Caki2 (cell line): ENCODE measurements at places on chromosomes 13 and 19.
A peak's percentile ranks its signal among the peaks of the same experiment; 100 is the strongest.

DNA sequence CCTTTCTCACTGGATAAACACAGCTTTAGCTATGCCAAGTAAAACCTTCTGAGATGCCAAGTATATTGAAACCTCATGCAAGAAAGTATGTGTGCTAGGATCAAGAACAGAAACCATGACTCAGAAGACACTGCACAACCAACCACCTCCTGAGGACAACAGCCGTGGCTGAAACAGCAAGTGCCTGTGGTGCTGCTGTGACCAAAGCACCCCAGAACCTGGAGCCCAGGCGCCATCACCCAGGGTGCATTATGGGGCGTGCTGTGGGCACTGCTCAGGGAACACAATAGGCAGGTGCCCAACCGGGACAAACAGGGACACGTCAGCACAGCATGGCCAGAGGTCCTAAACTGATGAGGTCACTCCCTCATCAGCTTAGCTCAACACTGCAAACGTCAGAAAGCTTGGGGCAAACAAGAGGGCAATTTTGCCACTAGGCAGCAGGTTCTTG, 101.3 kb upstream of the SLC15A1 start:
- no peak for DNase-seq

GRCh38 chr13:48508011-48508410, 24.9 kb downstream of the RCBTB2 start:
- DNase-seq: no peak

DNA sequence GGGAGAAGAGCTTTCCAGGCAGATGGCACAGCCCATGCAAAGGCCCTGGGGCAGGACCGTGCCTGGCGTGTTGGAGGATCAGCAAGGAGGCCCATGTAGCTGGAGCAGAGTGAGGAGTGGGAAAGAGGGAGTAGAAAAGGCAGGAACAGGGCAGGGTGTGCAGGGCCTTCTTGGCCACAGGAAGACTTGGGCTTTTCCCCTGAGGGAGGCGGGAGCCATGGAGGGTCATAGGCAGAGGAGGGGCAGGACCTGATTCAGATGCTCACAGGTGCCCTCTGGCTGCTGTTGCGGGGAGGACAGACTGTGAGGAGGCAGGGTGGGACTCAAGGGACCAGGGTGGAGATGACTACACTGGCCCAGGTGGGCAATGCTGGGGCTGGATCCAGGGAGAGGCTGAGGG, 13.8 kb upstream of the PTPRS start:
- DNase-seq: no peak

DNA sequence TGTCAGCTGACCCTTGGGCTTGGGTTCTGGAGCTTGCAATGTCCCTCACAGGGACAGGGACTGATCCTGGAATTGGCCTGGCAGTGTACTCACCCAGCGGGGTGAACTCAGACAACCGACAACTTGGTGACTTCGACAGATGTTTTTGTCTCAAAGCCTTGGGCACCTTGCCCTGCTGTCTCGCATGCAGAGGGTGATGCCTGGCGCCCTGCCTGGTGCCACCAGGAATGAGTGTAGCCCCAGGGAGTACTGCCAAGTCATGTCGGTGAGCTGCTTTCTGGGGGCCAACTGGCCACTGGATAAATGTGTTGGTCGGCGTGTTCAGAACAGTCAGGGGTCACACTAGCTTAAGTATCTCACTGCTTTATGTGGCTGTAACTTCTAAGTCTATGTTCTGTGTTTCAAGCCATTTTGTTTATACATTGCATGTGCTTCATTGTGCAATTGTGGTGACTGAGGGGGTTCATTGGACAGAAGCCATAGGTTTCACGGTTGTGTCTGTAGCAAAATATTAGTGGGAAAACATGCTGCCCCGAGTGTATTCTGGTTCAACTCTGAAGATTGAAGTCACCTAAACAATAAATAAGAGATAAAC, 96.3 kb upstream of the TNFSF11 start:
- no peak for DNase-seq

- no peak for DNase-seq
Observed at GRCh38 chr13:102090532-102090931, 311.3 kb downstream of the FGF14 start.

- DNase-seq: no peak
Observed at GRCh38 chr13:112767506-112768471, 78.0 kb downstream of the ATP11A start.

DNA sequence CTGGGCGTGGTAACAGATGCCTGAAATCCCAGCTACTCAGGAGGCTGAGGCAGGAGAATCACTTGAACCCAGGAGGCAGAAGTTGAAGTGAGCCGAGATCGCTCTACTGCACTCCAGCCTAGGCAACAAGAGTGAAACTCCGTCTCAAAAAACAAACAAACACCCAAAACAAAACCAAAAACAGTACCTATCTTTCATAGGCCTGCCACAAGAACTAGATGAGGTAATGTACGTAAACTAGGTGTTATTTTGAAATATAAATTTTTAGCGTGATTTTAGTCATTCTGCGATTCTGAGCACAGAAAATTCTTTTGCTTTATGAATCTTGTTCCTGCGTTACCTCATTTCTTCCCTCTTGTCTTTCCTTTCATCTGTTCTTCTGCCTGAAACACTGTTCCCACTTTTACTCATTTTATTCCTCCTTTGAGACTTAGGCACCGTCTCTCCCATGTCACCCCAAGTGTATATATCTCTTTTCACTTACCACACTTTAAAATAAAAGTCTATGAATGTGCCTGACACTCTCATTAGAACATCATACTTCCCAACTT, 238.2 kb upstream of the HTR2A start:
- DNase-seq: no peak

DNA sequence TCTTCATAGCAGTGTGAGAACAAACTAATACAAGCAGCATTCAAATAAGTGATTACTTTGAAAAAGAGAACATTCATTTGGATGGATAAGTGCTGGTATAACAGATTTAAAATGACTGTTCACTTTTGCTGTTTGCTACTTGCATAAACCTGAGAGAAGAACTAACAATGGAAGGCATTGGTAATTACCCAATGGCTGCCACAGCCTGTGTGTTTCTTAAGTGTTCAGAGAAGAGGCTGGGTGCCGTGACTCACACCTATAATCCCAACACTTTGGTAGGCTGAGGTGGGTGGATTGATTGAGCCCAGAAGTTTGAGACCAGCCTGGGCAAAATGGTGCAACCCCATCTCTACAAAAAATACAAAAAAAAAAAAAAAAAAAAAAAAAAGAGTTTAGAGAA, 4.9 kb upstream of the TEX26 start:
- no peak for DNase-seq

DNA sequence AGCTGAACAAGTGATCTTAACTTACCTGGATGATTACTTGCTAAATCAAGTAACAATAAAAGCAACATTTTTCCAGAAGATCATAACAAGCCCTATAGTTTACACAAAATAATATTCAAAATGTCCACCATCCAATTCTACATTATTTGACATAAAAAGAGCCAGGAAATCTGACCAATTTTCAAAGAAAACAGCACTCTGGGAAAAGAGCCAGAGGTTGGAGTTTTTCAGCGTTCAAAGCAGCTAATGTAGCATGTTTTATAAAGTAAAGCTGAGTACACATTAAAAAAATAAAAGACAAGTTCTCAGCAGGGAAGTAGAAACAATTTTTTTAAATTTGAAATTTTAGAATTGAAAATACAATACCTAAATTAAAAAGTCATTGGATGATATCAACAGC, 62.6 kb downstream of the UFM1 start:
- no peak for DNase-seq

GRCh38 chr19:51002542-51003311, 1.3 kb upstream of the KLK8 start:
- peak; percentile 98 for DNase-seq

DNA sequence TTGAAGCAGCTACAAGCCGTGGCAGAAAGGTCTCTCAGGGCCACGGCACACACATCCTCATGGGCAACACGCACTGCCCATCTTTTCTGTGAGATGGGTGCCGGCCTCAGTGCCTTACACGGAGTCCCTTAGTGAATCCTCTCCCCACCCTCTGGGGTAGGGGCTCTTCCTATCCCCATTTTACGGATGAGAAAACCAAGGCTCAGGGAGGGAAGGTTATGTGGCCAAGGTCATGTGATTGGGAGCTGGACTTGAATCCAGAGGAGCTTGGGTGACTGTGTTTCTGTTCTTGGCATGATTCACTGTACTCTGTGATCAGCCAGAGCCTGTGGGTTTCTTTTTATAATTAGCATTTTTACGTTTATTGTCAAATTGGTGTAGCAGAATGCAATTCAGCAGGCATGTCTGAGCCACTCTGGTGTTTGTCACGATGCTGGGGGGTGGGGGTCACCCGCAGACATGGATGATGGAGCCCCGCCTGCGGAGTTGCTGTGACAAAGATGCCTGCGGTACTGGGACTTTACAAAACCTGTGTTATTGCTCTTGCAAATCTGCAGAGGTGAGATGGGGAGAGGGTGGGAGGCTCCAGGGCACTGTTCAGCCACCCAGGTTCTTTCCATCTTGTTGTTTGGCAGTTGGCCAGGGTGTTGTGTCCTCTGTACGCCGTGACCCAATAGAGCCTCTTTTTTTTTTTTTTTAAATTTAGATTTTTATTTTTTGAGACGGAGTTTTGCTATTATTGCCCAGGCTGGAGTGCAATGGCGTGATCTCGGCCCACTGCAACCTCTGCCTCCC, 4.5 kb downstream of the SCN1B start:
- DNase-seq: no peak

DNA sequence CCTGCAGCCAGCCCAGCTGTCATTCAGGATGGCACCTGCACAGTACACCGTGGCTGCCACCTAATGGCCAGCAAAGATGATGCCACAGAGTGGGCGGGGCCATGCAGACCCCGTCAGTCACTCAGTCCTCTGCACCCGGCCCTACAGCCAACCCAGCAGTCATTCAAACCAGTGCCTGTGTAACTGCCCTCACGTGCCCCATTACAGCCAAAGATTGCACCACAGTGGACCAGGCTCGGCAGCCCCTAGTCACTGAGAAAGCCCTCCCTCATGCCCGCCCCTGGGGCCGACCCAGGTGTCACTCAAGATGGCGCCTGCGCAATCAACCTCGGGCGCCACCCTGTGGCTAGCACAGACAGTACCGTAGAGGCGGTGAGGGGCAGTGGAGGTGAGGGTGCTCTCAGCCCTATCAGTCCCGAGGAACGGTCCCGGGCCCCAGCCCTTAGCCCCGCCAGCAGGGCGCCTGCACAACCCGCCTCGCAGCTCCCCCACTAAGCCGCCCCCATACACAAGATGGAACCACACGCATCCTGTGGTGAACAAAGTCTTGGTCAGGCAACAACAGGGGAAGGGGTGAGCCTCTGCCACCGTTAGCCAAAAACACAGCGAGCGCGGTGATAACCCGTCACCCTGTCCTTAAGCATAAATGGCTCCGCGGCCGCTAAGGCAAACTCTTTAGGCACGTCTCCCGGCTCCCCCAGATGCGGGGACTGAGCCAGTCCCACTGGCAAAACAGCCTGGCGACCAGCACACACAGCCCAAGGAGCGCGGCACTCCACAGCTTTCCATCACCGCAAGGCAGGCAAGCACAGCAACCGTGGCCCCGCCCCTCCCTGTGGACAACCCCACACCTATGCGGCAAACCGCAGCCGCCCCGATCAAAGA, 2.3 kb downstream of the PEG3 start:
- DNase-seq: no peak

- DNase-seq: peak; percentile 98
Observed at GRCh38 chr13:110869805-110870706, 44.8 kb downstream of the ANKRD10 start.

DNA sequence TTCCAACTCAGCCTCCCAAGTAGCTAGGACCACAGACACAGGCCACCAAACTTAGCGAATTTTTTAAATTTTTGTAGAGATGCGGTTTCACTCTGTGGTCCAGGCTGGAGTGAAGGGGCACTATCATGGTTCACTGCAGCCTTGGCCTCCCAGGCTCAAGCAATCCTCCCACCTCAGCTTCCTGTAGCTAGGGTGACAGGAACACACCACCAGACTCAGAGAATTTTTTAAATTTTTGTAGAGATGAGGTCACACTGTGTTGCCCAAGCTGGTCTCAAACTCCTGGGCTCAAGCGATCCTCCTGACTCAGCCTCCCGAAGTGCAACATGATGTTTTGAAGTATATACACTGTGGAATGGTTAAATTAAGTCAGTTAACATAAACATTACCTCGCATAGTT, 263.6 kb downstream of the OXGR1 start:
- no peak for DNase-seq

DNA sequence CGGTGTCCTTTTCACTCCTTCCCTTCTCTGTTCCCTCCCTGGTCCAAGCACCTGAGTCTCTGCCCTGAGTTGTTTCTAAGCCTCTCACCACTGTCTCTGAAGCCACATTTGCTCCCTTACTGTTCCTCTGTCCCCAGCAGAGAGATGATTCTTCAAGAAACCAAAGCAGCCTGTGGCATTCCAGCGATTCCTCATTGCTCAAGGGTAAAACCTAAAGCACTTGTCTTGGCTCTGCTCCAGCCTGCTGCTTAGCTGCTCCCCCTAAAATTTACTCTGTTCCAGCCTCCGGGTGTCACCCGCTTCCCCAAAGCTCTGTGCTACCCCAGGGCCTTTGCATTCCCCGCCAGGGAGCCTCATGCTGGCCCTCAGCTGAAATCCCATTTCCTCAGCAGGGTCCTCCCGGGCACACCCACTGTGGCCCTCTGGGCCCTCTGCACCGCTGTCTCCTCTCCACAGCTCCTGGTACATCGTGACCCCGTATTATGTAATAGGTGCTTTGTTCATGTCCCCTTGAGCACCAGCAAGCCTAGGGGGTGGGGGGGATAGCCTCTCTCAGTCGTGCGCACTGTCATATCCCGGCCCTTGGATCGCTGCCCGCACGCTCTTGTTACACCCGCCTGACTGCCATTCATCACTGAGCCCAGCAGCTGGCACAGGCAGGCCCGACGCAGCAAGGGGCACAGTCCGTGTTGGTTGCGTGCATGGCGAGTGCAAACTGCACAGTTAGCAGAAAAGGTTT, 15.8 kb downstream of the TECR start:
- DNase-seq: peak; percentile 79

DNA sequence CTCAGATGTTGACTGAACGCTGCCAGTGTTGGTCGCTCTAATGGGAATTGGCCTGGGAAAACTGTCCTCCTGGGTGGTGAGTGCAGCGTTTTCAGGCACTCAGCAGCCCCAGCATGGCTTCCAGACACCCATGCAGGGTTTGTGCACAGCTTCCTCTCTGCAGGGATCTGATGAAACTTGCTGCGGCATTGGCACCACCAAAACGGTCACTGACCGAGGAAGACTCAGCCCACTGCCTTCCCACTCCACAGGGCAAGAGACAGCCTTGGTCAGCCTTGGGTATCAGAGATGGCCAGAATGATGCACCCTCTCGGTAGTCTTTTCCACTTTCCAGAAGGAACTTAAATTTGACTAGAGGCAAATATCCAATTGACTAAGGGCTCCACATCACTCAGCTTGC, 398.9 kb downstream of the IRS2 start:
- DNase-seq: no peak
